ENCODE measurements at places on chromosomes 11 and 22.
A peak's percentile ranks its signal among the peaks of the same experiment; 100 is the strongest.

- H3K4me3 ChIP-seq, result no peak overlapping the region
- peaks cover 59% of the 10 kb centered on the region for H3K4me1 ChIP-seq
- no peak overlapping the region for H3K27ac ChIP-seq
- H3K36me3 ChIP-seq, result no peaks in the 10 kb centered on the region
- no peaks in the 10 kb centered on the region for H3K27me3 ChIP-seq
These were observed 57.5 kb downstream of the PTPRJ start for GRCh38 chr11:48037709-48038468.

DNA sequence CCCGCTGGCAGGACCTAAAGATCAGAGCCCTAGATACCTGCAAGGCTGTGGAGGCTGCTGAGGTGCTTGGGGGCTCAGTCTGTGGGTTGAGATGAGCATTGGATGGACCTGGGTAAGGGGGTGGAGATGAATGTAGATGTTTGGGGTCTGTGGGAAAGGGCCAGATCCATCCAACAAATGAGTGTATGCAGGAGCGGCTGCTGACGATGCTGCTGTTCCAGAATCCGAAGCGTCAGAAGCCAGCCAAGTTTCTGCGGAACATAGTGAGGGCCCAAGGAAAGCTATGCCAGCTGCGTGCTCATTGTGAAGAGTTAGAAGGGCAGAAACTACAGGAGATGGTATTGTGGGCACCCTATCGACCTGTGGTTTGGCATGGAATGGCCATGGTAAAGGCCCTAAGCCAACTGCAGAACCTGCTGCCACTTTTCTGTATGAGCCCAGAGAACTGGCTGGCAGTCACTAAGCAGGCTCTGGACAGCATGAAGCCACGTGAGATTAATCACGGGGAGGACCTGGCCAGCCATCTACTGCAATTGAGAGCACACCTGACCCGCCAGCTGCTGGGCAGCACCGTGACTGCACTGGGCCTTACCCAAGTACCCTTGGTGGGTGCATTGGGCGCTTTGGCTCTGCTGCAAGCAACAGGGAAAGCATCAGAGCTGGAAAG is 36.6 kb downstream of the RRP8 start:
- H3K36me3 ChIP-seq, result peaks cover 3% of the 10 kb centered on the region
- H3K4me1 ChIP-seq, result no peaks in the 10 kb centered on the region
- H3K27ac ChIP-seq, result no peak overlapping the region

GRCh38 chr22:31747441-31747840 is 2.5 kb downstream of the PRR14L start:
- H3K27ac ChIP-seq, result peak overlapping the region; percentile 27
- peak overlapping the region; percentile 97 for H3K4me3 ChIP-seq
- H3K36me3 ChIP-seq, result peaks cover 19% of the 10 kb centered on the region

GRCh38 chr11:41003339-41004282 is 455.8 kb downstream of the LRRC4C start:
- DNase-seq, result no peak
- no peak overlapping the region for H3K4me3 ChIP-seq
- no peak overlapping the region for H3K27ac ChIP-seq
- no peaks in the 10 kb centered on the region for H3K4me1 ChIP-seq
- no peaks in the 10 kb centered on the region for H3K27me3 ChIP-seq
- H3K36me3 ChIP-seq, result no peaks in the 10 kb centered on the region

- no peaks in the 10 kb centered on the region for H3K36me3 ChIP-seq
- H3K27ac ChIP-seq, result no peak overlapping the region
- H3K4me1 ChIP-seq, result peaks cover under 1% of the 10 kb centered on the region
- peaks cover 42% of the 10 kb centered on the region for H3K27me3 ChIP-seq
- no peak for DNase-seq
These were observed 882 bp downstream of the ANO1 start for GRCh38 chr11:70078781-70079616.

- peaks cover 1% of the 10 kb centered on the region for H3K36me3 ChIP-seq
- H3K4me1 ChIP-seq, result no peaks in the 10 kb centered on the region
- no peak for DNase-seq
- H3K4me3 ChIP-seq, result no peak overlapping the region
- no peak overlapping the region for H3K27ac ChIP-seq
These were observed 1390.0 kb upstream of the RAG2 start for GRCh38 chr11:37988031-37988430.

- DNase-seq, result peak; percentile 42
- H3K36me3 ChIP-seq, result no peaks in the 10 kb centered on the region
- peak overlapping the region; percentile 50 for H3K4me3 ChIP-seq
- H3K4me1 ChIP-seq, result peaks cover 4% of the 10 kb centered on the region
These were observed 3.3 kb upstream of the RAG1 start for GRCh38 chr11:36564376-36565030.

DNA sequence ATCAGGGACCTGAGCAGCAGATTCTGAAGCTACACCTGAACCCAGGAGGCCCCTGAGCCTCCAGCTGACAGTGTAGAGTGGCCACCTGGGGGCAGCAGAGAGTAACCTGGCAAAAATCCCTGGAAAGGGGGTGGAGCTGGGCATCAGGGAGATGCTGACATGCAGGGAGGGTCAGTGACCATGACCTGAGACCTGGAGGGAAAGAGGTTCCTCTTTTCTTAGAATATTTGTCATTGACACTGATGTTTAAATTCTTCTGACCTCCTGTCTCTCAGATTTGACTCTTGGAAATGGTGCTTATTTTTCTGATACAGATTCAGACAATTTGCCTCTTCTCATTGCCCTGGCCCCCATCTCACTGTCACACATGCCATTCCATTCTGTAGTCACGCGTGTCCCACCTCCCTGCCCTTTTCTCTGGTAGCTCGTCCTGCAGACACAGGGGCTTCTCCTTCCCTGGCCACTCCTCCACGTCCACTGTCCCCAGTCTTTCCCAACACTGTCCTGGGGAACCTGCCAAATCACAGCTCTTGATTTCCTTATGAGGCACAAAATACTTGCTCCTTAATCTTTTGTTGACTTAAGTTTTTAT is 117.2 kb upstream of the IGLL5 start:
- DNase-seq, result peak; percentile 63
- no peaks in the 10 kb centered on the region for H3K36me3 ChIP-seq
- H3K4me1 ChIP-seq, result peaks cover 7% of the 10 kb centered on the region
- H3K27ac ChIP-seq, result no peak overlapping the region

DNA sequence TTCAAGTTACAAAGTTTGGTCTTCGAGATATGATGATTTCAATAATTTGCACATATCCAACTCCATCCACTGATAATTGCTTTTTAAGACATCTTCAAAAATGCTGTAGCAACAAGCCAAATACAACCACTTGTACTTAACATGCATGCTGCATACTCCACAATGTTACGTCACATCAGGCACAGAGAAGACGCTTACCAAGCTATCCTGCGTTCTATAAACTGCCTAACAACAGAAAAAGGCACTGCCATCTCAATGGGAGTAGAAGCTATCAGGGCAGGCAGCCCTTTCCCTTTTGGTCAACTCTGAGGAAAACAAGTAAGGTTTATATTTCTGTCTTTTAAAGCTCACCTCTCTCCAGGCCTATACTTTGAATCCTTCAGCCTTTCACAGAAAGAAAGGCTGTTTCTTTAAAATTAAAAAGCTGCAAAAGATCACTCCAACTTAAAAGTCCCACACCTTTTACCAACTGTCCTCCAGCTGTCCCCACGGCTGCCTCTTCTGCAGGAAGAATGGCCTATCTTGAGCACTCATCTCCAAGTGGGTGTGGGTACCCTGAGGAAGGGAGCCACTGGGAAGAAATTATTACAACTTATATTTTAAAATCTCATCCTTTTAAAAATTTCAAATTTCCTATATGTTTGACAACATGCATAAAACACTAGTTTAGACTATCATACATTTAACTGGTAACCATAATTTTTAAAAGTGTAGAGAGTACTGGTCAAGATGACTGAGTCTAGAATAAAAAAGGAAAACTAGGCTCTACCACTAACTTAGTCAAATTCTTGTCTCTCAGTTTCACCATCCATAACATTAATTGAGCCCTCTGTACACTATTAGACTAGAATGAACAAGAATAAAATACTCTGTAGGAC is 14.5 kb downstream of the PHF21A start:
- DNase-seq, result no peak
- H3K4me1 ChIP-seq, result peaks cover 10% of the 10 kb centered on the region
- H3K27me3 ChIP-seq, result no peaks in the 10 kb centered on the region

DNA sequence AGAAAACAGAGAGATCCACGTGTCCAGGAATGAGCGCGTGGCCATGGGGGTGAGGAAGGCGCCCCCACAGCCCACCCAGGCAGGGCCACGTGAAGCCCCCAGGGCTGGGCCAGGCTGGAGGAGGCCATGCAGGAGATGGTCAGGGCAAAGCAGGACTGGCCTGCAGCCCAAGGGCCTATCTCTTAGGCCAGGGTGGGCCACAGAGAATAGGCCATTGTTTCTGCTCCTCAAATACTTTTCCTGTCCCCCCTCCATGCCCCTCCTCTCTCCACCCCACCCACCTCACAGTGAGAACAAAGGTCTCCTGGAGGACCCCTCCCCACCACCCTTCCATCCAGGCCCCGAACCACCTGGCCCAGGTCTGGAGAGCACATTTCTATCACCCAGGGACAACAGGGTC is 8.3 kb upstream of the CDC42EP1 start:
- H3K27me3 ChIP-seq, result peaks cover 17% of the 10 kb centered on the region
- no peaks in the 10 kb centered on the region for H3K36me3 ChIP-seq
- no peak overlapping the region for H3K4me3 ChIP-seq
- DNase-seq, result no peak

DNA sequence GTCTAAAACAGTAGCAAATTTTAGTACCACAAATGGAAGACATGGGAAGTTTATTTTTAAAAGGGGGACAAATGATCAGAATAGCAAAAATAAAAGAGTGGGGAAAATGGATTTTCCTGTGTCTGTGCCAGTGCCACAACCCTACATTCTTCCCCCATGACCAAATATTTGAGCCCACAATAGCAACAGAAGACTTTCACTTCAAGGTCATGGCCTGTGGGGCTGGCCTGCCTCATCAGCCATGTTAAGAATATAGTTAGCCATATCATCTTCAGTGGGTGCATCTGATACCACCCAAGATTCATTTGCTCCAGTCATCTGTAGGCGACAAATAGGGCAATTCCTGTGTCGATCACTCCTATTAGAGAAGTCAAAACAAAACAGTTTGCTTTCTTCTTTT is 26.3 kb downstream of the RNF141 start:
- no peaks in the 10 kb centered on the region for H3K27me3 ChIP-seq
- H3K36me3 ChIP-seq, result peaks cover 11% of the 10 kb centered on the region
- H3K4me3 ChIP-seq, result no peak overlapping the region
- no peak overlapping the region for H3K27ac ChIP-seq

DNA sequence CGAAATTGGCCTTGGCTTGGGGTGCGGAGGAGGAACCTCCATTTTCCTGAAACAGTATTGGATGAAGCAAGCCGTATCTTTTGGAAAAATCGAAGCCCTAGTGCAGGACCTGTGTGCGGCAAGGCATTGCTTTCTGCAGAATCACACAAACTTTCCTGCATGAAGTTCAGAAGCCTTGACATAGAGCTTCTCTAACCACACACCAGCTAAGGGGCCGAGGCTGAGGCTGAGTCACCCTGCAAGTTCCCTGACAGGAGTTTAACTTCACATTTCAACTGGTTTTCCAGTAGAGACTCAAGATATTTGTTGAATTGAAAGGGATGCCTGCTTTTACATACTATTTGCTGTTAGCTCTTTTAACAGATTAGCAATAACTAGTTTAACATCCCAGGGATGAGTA is 67.8 kb downstream of the TCF20 start:
- peaks cover 47% of the 10 kb centered on the region for H3K4me1 ChIP-seq
- H3K27me3 ChIP-seq, result no peaks in the 10 kb centered on the region
- peaks cover 41% of the 10 kb centered on the region for H3K36me3 ChIP-seq
- no peak overlapping the region for H3K27ac ChIP-seq
- H3K4me3 ChIP-seq, result peak overlapping the region; percentile 40
- DNase-seq, result peak; percentile 41

GRCh38 chr11:104146421-104146820 is 17.5 kb downstream of the PDGFD start:
- no peak overlapping the region for H3K4me3 ChIP-seq
- H3K4me1 ChIP-seq, result no peaks in the 10 kb centered on the region
- no peak overlapping the region for H3K27ac ChIP-seq
- no peaks in the 10 kb centered on the region for H3K27me3 ChIP-seq
- no peaks in the 10 kb centered on the region for H3K36me3 ChIP-seq
- DNase-seq, result no peak

DNA sequence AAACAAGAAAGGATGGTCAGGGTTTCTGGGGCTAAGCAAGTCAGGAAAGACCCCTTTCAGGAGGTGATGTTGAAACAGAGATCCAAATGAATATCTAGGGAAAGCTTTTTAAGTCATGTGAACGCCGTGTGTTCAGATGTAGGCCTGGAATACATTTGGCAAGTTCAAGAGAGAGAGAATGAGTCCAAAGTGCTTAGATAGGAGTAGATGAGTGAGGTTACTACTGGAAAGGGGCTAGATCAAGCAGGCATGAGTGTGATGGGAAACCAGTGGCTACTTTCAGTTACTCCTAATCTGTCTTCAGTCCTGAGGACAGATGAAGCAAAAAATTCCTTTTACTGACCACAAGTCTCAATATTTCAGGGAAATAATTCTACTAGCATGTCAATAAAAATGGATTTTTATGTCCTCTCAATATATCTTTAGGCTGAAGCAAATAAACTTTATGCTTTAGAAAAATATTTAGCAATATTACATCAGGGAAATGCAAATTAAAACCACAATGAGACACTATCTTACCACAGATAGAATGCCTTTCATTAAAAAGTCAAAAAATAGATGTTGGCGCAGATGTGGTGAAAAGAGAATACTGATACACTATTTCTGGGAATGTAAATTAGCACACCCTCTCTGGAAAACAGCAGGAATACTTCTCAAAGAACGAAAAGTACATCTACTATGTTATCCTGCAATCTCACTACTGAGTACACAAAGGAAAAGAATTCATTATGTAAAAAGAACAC is 1085.0 kb upstream of the TENM4 start:
- no peaks in the 10 kb centered on the region for H3K27me3 ChIP-seq
- no peaks in the 10 kb centered on the region for H3K36me3 ChIP-seq
- no peaks in the 10 kb centered on the region for H3K4me1 ChIP-seq
- no peak overlapping the region for H3K4me3 ChIP-seq

GRCh38 chr22:46620588-46621242 is 529 bp downstream of the GRAMD4 start:
- H3K27ac ChIP-seq, result no peak overlapping the region
- no peaks in the 10 kb centered on the region for H3K36me3 ChIP-seq
- H3K4me3 ChIP-seq, result no peak overlapping the region
- no peaks in the 10 kb centered on the region for H3K27me3 ChIP-seq

- no peak overlapping the region for H3K4me3 ChIP-seq
- peaks cover 2% of the 10 kb centered on the region for H3K4me1 ChIP-seq
- H3K36me3 ChIP-seq, result no peaks in the 10 kb centered on the region
- no peaks in the 10 kb centered on the region for H3K27me3 ChIP-seq
- H3K27ac ChIP-seq, result no peak overlapping the region
These were observed 197.9 kb upstream of the ANO3 start for GRCh38 chr11:26134053-26134452.
